MCF 10A (cell line): ENCODE measurements at places on chromosomes 1 and 21. TPM values are rescaled to one million over a fixed set of nuclear protein-coding genes. Genes with fewer than 3 reads are reported as not detected.

GRCh38 chr1:7549277-7550161 lies 221.6 kb upstream of the VAMP3 start:
- no peaks in the 10 kb centered on the region for H3K36me3 ChIP-seq
- peaks cover 20% of the 10 kb centered on the region for H3K4me1 ChIP-seq
- peak overlapping the region; percentile 98 for H3K27ac ChIP-seq
- peak overlapping the region; percentile 55 for H3K4me3 ChIP-seq

Gene LDLRAD1
- not detected in 2 replicates for total RNA-seq

DNA sequence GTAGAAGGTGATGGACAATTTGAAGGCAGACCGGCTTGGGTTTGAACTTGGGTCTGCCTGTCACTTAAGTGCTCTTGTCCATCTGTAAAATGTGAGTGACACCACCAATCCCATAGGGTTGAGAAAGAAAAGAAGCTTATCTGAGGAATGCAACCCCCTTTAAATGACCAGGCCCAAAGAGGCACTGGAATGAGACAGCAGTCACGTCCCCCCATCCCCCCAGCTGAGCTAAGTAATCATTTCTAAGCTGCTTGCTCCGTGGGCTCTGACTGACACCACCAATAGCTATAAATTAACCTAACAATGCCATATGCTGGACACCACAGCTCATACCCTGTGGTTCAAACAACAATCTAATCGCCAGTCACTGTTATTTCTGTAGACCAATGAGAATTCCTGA lies 15.1 kb downstream of the LCA5L start:
- H3K27me3 ChIP-seq = no peaks in the 10 kb centered on the region
- H3K27ac ChIP-seq = no peak overlapping the region
- H3K4me1 ChIP-seq = no peaks in the 10 kb centered on the region
- H3K4me3 ChIP-seq = no peak overlapping the region

DNA sequence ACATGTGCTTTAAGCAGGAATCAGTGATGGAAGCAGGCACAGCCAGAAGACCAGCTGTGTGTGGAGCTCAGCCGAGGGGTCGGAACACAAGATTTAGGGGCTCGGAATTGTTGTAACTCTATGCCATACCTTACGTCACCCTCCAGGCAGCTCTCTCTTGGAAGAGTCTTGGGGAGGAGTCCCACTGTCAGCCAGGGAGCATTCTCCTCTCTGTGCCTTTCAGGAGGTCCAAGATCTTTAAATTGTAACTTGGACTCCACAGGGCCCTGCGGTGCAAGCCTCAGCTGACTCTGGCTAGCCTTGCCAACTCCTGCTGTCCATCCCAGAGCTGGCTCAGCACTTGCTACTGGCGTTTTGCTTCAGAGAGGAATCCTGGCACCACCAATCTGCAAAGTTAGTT lies 26.4 kb upstream of the ROR1 start:
- H3K4me3 ChIP-seq = no peak overlapping the region
- H3K36me3 ChIP-seq = no peaks in the 10 kb centered on the region
- H3K27ac ChIP-seq = no peak overlapping the region
- DNase-seq = no peak
- H3K4me1 ChIP-seq = peaks cover 6% of the 10 kb centered on the region

GRCh38 chr1:40799351-40799867 lies 15.8 kb downstream of the KCNQ4 start:
- no peak for DNase-seq
- no peak overlapping the region for H3K27ac ChIP-seq
- H3K27me3 ChIP-seq = no peaks in the 10 kb centered on the region

GRCh38 chr21:42732033-42732410 lies 78.6 kb downstream of the PDE9A start:
- H3K27me3 ChIP-seq = no peaks in the 10 kb centered on the region
- no peak overlapping the region for H3K27ac ChIP-seq
- DNase-seq = no peak
- no peaks in the 10 kb centered on the region for H3K4me1 ChIP-seq

DNA sequence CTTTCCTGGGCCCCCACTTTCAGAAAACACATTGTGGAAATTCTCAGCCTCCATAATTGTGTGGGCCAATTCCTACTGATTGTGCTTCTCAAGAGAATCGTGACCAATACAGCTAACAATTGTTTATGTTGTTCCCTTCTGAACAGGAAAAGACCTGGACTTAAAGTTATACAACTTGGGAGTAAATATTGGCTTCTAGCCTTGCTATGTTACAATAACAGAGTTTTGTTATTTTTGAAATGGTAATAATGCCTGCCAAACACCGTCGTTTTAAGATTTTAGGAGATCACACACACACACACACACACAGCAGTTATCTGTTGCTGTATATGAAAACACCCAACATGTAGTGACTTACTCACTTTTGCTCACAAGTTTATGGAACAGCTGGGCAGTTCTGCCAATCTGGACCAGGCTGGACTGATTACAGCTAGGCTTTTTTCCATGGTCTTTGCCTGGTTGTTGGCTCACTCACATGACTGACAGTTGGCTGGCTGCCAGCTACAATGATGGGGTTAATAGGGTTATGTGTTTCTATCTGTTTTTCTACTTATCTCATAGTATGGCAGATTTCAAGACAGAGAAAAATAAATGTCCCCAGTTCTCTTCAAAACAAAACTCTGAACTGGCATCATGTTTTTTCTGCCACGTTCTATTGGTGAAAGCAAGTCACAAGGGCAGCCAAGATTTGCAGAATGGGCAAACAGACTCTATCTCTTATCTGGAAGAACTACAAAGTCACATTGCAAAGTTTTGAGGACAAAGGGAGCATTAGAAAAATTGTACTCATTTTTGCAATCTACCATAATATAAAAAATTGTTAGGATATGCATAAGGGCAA lies 447.5 kb downstream of the NEGR1 start:
- no peaks in the 10 kb centered on the region for H3K36me3 ChIP-seq
- H3K27me3 ChIP-seq = no peaks in the 10 kb centered on the region
- H3K4me1 ChIP-seq = no peaks in the 10 kb centered on the region

Gene ATP1A2
- 0.07 TPM in 1 of 2 replicates, not detected in the other for total RNA-seq

GRCh38 chr1:198699167-198700015 lies 60.6 kb downstream of the PTPRC start:
- no peak overlapping the region for H3K27ac ChIP-seq
- no peaks in the 10 kb centered on the region for H3K36me3 ChIP-seq
- peak; percentile 81 for DNase-seq
- no peaks in the 10 kb centered on the region for H3K27me3 ChIP-seq
- peaks cover 10% of the 10 kb centered on the region for H3K4me1 ChIP-seq

DNA sequence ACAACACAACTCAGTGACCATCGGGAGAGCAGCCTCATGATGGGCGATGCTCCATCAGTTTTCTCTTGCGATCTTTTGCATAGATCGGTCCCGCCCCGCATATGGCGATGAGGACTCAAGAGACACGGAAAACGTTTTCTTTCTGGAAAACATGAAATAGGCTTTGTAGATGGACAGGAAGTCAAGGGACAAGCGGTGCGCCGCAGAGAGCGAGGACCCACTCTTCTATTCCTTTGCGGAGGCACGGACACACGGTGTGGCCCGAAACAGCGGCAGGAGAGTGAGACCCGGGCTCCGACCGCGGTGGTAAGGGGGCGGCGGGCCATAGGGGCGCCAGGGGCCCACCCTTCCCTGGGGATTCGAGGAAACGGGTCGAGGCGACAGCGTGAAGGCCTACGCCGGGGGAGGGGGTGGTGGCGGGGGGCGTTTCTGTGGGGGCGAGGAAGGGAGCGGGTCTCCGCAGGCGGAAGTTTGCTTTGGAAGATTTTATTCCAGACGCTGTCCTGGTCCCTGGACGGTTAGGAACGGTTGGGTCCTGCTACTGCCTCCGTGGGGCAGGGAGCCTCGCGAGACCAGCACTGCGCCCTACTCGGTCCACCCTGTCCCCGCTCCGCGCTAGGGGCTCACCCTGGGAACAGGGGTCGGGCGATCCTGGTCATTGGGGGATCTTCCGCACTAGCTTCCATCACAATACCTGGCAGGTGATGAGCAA lies 796 bp upstream of the TDRKH start:
- DNase-seq = no peak
- H3K4me3 ChIP-seq = peak overlapping the region; percentile 83
- peaks cover 9% of the 10 kb centered on the region for H3K4me1 ChIP-seq
- peak overlapping the region; percentile 47 for H3K27ac ChIP-seq
- H3K36me3 ChIP-seq = peaks cover 6% of the 10 kb centered on the region

DNA sequence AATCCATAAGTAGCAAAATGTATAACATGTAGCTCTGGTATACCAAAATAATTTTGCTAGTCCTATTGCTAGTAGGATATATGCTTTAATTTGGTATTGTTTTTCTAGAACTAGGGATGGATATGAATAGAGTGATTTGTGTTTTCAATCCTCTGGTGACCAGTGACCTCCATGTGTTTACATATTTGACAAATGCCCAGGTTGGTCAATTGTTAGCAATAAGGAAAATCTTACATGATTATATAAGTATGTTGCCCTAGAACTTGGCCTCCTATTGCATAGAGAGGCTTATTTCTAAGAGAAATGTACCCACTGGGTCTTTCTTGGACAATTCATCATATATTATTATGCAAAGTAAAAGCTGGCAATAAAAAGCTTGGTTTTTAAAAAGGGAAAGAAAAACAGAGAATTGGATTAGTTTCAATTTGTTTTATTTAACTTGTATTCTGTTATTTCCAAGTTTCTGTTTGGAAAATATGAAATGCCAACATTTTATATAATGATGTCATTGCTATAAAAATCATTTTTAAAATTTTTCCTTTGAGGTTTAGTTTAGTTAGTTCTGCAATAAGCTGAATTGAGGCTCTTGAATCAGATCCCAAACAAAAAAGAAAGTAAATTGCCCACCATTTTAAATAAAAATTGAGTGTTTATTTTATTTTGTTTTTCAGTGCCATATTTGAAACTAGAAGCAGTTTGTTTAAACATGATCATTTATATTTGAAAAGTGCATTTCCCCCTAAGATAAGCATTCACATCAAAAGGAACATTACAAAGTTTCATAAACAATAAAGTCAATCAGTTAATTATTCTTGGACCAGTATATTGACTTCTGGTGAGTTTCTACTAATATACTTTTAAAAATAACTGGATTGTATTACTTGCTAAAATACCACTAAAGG lies 210.9 kb downstream of the ZC3H11B start:
- H3K36me3 ChIP-seq = no peaks in the 10 kb centered on the region
- no peak overlapping the region for H3K4me3 ChIP-seq
- H3K27me3 ChIP-seq = peaks cover 30% of the 10 kb centered on the region
- H3K27ac ChIP-seq = no peak overlapping the region
- H3K4me1 ChIP-seq = no peaks in the 10 kb centered on the region

DNA sequence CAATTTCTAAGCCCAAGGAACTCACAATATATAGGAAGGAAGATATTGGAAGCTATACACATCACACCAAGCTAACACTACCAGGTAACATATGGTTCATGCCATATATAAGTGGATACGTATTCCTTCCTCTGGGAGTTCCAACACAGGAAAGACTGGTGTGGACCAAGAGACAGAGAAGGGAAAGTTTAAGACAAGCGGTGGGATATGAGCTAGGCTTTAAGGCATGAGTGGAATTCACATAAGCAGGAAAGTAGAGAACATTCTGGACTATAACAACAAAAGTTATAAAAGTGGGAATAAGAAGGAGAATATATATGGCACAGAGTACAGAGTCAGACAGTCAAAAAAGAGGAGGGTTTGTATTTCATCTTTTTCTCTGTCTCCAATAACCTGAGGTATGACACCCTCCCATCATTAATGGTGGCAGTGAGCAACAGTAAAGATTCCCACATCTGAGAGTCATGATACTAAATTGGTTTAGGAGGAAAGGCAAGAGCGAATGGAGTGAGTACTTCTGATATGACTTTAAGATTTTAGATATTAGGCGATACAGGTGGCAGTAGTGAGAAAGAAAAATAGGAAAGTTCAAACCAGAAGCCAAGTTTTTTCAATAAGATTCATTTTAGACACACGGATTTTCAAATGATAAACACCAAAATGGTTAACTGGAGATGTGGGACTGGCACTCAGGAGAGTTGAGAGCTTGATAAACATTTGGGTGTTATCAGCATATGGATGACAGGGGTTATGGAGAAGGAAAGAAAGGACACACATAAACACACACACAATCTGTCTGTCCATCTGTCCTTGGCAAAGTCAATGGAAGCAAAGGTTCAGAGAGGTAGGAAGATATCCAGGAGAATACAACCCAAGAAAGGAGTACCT lies 87.4 kb upstream of the TTC39A start:
- H3K27ac ChIP-seq = no peak overlapping the region
- peaks cover 15% of the 10 kb centered on the region for H3K4me1 ChIP-seq
- no peaks in the 10 kb centered on the region for H3K27me3 ChIP-seq
- peaks cover 20% of the 10 kb centered on the region for H3K36me3 ChIP-seq
- no peak overlapping the region for H3K4me3 ChIP-seq

- no peaks in the 10 kb centered on the region for H3K4me1 ChIP-seq
- DNase-seq = no peak
- H3K27ac ChIP-seq = no peak overlapping the region
- no peak overlapping the region for H3K4me3 ChIP-seq
- peaks cover 94% of the 10 kb centered on the region for H3K27me3 ChIP-seq
These were observed 12.7 kb downstream of the PAX7 start for GRCh38 chr1:18643154-18644012.

DNA sequence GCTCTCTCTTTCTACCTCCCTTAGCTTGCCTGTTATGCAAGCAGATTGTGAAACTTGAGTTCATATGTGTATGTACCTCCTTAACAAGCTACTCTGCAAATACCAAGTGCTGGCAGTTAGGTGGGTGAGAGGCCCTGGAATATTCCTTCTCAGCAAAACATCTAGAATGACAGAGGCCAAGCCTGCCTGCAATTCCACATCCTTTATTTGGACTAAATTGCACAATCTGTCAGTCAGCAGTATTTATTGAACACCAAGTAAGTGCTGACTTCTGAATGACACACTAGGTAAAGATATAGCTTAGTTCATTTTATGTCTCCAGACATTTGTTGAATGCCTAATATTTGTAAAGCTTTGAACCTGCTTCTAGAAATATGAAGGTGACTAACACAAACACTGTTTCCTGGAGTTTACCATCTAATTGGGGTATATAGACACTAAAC lies 87.5 kb downstream of the RGL1 start:
- no peak overlapping the region for H3K4me3 ChIP-seq
- H3K27ac ChIP-seq = no peak overlapping the region
- peaks cover 4% of the 10 kb centered on the region for H3K36me3 ChIP-seq
- peaks cover 6% of the 10 kb centered on the region for H3K4me1 ChIP-seq

DNA sequence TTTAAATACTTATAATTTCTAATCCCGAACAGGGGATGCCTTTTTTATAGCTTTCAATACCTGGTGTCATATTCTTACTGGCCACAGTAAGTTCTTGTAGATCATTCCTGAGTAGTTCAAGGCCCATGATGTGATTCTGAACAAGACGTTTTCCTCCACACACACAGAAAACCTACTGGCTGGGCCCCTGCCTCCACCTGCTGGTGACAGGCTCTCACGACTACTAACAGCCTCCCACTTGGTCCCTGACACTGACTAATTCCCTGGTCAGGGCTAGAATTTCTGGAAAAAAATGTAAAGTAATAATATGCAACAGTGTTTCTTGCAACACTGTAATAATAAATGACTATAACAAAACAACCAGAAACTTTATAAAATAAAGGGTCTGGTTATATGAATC lies 50.4 kb upstream of the RIPK4 start:
- H3K4me3 ChIP-seq = no peak overlapping the region
- no peaks in the 10 kb centered on the region for H3K27me3 ChIP-seq
- peaks cover 9% of the 10 kb centered on the region for H3K4me1 ChIP-seq
- peak; percentile 69 for DNase-seq
- peak overlapping the region; percentile 31 for H3K27ac ChIP-seq

Gene LCE1B
- 1.3 and 2.0 TPM in 2 replicates for total RNA-seq
